GM12878 (cell line): ENCODE measurements at places on chromosomes 5 and 9. TPM values are rescaled to one million over a fixed set of nuclear protein-coding genes. Genes with fewer than 3 reads are reported as not detected.

GRCh38 chr9:114757395-114757794 lies 48.4 kb downstream of the TNFSF15 start:
- H3K4me1 ChIP-seq: no peaks in the 10 kb centered on the region
- no peaks in the 10 kb centered on the region; the same call in 1 of the 2 replicates for H3K27me3 ChIP-seq
- no peak overlapping the region for H3K4me3 ChIP-seq
- no peaks in the 10 kb centered on the region for H3K36me3 ChIP-seq

DNA sequence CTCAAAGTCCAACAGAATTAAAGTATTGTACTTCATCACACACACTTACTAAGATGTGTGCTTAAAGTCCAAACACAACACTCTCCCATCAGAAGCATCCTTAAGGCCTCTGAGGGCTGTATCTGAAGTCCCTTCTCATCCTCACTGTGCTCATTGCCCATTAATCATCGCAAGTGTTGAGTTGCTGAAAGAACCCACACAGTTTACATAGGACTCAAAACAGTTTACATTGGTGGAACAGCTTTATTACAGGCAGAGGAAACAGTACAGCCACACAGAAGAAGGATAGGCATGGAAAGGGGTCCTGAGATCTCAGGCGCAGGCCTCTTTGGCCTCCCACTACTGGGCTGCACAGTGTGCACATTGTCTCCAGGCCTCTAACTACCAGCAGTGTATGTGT lies 113.4 kb downstream of the CMYA5 start:
- H3K4me3 ChIP-seq: no peak overlapping the region
- no peak for DNase-seq
- no peaks in the 10 kb centered on the region for H3K27me3 ChIP-seq
- H3K4me1 ChIP-seq: no peaks in the 10 kb centered on the region
- no peaks in the 10 kb centered on the region for H3K36me3 ChIP-seq
- H3K27ac ChIP-seq: no peak overlapping the region

PCDHB6 gene
- total RNA-seq: not detected in 2 replicates

ERP44 gene
- 20.1 and 21.2 TPM in 2 replicates for total RNA-seq

ELL2 gene
- 76.1 and 76.9 TPM in 2 replicates for total RNA-seq

RPL37 gene
- 2,179 and 2,342 TPM in 2 replicates for total RNA-seq

ENTREP1 gene
- total RNA-seq: not detected in 2 replicates

RORB gene
- total RNA-seq: not detected in 2 replicates

ARL10 gene
- total RNA-seq: 6.4 and 7.2 TPM in 2 replicates

DNA sequence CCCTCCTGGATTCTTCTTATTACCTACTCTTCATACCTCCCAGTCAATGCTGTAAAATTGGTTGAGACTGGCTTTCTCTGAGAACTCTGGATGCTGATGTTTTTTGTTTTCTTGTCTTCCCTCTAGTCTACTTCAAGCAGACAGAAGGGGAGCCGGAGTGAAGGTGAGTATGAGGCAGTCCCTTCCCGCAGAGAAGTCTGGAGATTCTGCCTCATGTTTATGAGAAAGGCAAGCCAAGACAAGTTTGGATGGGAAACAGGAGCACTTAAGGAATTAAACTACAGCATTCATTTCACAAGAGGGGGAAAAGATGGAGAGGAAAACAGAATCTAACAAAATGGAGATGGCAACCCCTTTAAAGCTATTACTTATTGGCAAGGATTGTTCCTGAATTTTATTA lies 246.1 kb downstream of the TRIM32 start:
- H3K27ac ChIP-seq: no peak overlapping the region
- no peak for DNase-seq
- H3K4me3 ChIP-seq: no peak overlapping the region
- no peaks in the 10 kb centered on the region for H3K4me1 ChIP-seq

DNA sequence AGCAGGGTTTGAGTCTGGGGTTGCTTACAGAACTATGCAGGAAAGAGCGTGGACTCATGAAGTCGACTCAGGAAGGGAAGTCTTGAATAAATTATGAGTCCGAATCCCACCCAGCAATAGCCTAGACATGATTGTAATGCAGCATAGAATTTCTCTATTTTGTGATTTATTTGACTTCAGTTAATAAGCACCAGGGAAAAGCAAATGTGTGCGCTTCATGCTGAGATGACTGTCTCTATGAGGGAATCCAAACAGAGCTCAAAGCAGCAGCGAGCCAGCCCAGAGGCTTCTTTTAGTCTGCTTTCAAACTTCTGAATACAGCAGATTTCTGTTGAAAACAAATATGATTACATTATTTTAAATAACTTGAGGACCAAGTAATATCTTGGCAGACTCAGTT lies 188.0 kb downstream of the SEMA6A start:
- no peak for DNase-seq
- H3K27ac ChIP-seq: no peak overlapping the region
- no peak overlapping the region for H3K4me3 ChIP-seq
- no peaks in the 10 kb centered on the region for H3K4me1 ChIP-seq
- no peaks in the 10 kb centered on the region for H3K27me3 ChIP-seq
- H3K36me3 ChIP-seq: no peaks in the 10 kb centered on the region

DNA sequence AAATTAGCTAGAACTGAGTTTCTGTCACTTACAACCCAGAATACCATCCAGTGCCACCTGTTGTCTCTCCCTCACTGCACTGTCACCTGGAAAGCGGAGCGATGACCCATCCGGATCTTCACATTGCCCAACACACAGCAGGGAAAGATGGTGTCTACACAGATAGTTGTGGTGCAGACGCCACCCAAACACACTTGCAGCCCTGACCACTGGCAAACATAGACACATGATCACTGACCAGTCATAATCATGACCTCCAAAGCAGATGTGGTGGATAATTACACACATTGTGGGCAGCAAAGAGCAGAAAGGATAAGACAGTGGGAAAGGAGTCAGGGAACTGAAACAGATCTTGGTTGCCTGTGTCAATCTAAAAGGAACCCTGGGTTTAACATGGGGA lies 64.7 kb downstream of the GABBR2 start:
- H3K4me3 ChIP-seq: no peak overlapping the region
- no peaks in the 10 kb centered on the region for H3K4me1 ChIP-seq
- H3K27me3 ChIP-seq: peaks cover 2% of the 10 kb centered on the region
- no peak overlapping the region for H3K27ac ChIP-seq
- no peak for DNase-seq

DNA sequence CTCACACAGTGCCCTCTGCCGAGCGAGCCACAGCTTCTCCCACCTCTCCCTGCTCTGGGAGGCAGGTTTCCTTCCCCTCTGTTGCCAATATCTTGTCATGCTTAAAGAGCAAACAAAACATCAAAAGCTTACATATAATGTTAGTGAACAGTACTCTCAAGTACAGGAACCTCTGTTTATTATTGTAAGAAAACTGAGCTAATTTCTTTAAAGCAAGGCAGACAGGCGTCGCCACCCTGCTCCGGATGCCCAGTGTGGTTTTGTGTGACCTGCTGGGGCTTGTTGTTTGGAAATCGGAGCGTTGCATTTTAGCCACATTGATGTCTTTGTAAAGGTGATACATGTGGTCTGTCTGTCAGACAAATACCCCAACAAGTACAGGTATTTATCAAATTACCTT lies 401.4 kb upstream of the IRX1 start:
- DNase-seq: no peak
- H3K36me3 ChIP-seq: no peaks in the 10 kb centered on the region
- no peak overlapping the region for H3K4me3 ChIP-seq
- H3K27ac ChIP-seq: no peak overlapping the region

DNA sequence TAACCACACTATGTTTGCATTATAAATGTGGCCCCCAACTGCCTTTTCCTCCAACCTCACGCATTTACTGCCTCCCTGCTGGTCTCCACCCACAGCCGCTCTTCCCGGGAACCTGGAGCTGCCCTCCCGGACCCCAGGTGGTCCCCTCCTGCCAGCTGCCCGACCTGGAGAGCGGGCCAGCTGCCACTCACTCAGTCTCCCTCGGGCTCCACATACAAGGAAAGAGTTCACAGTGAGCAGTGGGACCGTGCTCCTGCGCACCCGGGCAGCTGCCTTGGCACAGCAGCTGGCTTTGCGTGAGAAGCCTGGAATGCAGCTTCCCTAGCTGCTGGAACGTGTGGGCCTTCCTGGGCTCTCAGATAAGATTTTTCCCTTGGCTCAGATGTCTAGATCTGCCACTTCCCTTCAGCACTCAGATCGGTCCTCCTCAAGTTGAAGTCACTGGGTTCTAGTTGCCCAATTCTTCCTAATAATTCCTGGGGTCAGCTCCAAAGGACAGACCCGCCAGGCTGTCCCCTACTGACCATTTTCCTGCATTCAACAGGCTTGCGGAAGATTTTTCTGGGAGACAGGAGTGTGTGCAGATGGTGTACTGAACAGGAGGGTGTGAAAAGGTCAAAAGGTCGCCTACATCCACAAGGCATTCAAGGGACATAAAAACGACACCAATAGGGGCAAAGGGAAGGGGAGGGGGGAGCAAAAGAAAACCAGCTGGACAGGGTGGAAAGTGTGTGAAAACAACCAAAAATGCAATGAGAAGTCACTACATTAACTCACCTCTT lies 69.1 kb downstream of the MYO10 start:
- H3K27ac ChIP-seq: no peak overlapping the region
- DNase-seq: no peak
- H3K36me3 ChIP-seq: no peaks in the 10 kb centered on the region
- H3K4me3 ChIP-seq: no peak overlapping the region
- no peaks in the 10 kb centered on the region for H3K27me3 ChIP-seq
- H3K4me1 ChIP-seq: no peaks in the 10 kb centered on the region

DNA sequence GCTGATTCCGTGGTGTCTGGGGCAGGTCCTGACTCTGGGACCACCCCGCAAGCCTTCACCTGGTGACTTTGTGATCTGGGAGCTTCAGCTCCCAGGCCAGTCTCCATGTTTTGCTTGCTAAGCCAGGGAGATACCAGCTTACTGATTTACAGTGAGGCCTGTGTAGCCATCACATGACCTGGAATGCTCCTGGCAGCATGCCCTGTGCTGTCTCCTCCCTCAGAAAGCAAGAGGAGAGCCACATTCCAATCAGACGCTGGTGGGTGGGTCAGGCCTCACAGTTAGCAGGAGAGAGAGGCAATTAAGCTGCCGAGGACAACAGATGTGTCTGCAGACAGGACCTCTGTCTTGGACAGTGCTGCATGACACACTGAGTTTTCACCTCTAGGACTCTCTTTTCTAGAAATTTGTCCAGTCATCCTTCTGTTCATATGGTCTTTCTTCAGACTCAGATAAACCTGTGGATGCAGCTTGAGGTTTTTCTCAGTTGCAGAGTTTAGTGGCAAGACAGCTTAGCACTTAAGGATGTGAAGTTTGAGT lies 24.4 kb upstream of the GRPEL2 start:
- no peak overlapping the region for H3K4me3 ChIP-seq
- H3K4me1 ChIP-seq: no peaks in the 10 kb centered on the region
- no peaks in the 10 kb centered on the region; the same call in 1 of the 2 replicates for H3K27me3 ChIP-seq
- DNase-seq: no peak
- no peaks in the 10 kb centered on the region for H3K36me3 ChIP-seq

DNA sequence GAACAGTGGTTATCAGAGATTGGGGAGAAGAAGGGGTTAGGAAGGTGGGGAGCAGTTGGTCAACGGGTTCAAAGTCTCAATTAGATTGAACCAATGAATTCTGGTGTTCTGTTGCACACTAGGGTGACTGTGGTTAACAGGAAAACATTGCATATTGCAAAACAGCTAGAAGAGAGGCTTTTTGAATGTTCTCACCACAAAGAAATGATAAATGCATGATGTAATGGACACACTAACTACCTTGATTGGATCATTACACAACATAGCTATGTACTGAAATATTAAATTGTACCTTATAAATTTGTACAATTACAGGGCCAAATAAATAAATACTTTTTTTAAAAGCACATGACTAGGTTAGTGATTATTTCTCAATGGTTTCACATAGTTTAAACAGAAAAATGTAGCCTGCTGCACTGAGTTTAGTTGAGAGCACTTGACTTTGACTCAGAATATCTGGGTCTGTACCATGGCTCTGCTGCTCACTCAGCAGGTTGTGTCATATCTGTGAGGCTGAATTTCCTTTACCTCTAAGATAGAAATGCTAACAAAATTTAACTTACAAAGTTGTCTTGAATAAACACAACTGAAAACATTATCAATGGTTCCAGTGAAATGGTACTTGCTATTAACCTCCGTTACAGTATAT lies 30.4 kb downstream of the NUDT12 start:
- no peak overlapping the region for H3K27ac ChIP-seq
- H3K4me1 ChIP-seq: no peaks in the 10 kb centered on the region
- DNase-seq: no peak
- no peaks in the 10 kb centered on the region; the same call in 1 of the 2 replicates for H3K27me3 ChIP-seq
- H3K36me3 ChIP-seq: no peaks in the 10 kb centered on the region

CCL27 gene
- not detected in 2 replicates for total RNA-seq

DNA sequence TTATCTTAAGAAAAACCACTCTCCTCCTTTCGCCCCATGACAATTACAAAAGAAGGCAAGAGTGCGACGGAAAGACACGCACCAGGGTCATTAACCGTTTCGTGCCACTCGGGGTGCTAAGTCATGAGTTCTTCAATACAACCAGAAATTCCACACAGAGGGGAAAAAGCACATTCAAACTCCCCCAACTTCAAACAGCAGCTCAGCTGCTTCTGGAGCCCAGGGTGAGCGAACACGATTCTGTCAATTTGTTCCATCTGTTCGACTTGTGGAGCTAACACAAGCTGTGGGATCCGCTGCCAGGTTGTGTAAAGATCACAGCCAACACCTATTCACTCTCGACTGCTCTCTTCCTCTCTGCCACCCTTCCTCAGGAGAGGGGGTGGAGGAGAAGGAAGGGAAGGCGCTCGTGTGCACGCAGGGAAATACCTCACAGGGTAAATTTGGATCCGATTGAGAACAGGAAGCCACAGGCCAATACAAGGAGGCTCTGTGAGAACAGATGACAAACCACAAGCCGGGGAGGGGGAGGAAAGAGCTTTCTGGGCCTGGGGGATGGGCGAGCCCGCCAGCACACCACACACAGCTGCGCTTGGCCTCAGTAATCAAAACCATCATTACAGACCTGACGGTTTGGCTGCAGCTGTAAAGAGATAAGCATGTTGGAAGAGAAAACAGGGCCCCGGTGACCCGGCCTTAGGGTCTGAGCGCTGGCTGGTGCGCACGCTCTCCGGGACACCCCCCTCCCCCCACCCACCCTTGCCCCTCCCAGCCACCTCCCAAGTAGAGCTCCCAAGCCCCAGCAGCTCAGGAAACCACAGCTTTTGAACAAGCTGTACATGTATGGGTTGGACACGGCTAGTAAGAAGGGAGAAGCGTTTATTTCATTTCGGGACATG lies 54.3 kb downstream of the PTCH1 start:
- peaks cover 31% of the 10 kb centered on the region for H3K4me1 ChIP-seq
- H3K36me3 ChIP-seq: peaks cover 11% of the 10 kb centered on the region; the same call in 1 of the 2 replicates
- H3K4me3 ChIP-seq: peak overlapping the region; percentile 68
- peak; percentile 94 for DNase-seq

GRCh38 chr9:133371261-133371711 lies 4.6 kb downstream of the SURF4 start:
- H3K4me3 ChIP-seq: peak overlapping the region; percentile 21
- peaks cover 22% of the 10 kb centered on the region for H3K4me1 ChIP-seq
- peak overlapping the region; percentile 60 for H3K27ac ChIP-seq
- H3K27me3 ChIP-seq: no peaks in the 10 kb centered on the region
- no peak for DNase-seq

DNA sequence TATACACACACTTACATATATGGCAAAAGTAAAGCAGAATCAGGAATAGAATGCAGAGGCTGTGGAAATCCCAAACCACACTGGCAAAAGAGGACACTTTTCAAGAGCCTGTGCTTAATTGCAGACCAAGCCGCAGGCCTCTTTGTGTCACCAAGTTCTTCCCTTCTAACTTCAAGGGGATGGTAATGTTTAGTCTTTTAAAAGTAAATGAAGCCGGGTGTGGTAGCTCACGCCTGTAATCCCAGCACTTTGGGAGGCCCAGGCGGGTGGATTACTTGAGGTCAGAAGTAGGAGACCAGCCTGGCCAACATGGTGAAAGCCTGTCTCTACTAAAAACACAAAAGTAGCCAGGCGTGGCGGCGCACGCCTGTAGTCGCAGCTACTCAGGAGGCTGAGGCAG lies 28.7 kb downstream of the ROR2 start:
- H3K27ac ChIP-seq: no peak overlapping the region
- no peak for DNase-seq
- H3K27me3 ChIP-seq: no peaks in the 10 kb centered on the region
- H3K36me3 ChIP-seq: no peaks in the 10 kb centered on the region
- H3K4me3 ChIP-seq: no peak overlapping the region
